Astrocyte (in vitro differentiated cells and primary cell): ENCODE measurements at places on chromosomes 16 and 17. TPM values are rescaled to one million over a fixed set of nuclear protein-coding genes. Genes with fewer than 3 reads are reported as not detected.

DNA sequence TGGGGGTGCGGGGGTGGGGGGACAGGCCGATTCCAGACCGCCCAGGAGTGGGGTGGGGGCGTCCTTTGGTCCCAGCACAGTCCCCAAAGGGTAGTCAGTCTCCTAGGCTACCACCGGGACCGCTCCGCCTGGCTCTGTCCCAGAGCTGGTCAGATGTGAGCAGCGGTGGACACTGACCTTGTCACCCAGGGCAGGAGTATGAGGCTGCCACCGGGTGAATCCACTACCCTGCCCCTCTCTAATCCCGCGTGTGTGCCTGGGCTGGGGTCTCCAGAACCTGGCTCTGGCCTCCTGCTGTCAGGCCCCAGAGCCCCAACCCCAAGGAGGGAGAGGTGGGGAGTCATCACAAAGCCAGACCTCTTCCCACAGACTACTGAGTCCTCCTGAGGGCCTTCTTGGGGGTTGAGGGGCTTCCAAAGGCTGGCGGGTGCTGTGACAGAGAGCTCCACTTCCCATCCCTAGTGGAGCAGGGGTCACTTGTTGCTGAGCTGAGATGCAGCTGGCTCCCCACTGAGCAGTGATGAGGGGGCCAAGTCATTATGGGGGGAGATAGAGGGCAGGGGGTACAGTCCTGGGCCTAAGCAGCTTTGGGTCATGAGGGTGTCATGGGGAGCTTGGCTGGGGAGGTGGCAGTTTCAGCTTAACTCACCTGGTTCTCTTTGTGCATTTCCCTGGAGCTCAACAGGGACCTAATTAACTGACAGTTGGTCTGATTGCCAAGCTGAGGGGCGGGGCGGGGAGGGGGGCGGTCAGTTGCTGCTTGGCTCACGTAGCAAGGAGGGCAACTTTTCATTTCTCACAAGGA, 1.2 kb downstream of the PPP1R1B start:
- DNase-seq: no peak

Gene RHBDL3
- total RNA-seq: 1.1 and 1.4 TPM in 2 replicates

Gene FAM20A
- total RNA-seq: 0.14 and 0.41 TPM in 2 replicates

DNA sequence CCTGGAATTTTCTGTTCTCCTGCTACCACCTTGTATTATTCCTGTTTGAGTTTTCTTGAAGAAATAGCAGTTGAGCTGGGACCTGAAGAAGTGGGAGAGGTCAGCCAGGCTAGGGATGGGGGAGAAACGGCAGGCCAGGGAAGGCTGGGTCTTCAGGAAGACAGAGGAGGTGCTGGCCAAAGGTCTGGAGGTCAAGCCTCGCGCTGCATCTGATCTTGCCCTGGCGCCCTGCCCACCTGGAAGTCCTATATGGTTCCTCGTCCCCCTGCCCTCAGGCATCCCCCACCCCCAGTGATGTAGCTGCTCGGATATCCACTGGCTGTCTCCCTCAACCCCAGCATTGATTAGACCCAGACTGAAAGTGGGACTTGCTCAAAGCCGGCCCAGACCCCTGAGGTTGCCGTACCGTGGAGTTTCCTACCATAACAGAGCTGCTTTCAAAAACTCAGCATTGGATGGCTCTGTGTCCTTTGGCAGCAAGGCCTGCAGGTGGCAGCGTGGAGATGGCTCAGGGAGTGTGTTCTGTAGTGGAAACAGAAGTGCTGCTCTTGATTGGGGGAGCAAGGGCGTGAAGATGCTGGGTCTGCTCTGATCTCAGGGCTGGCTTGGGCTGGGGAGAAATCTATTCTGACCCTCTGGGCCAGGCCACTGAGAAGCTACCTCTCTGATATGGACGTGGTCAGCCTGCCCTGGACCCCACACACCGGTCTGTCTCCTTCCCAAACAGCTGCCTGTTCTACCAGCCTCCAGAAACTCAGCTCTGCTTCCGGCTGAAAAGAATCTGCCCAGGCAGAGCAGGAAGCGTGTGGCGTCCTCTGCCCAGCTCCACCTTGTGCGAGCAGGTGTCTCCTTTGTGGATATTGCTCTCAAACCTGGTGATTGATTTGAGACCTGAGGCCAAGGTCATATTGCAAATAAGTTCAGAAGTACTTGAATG, 107.0 kb upstream of the CACNG5 start:
- DNase-seq: peak; percentile 30

Gene TMED6
- 0.58 and 0.64 TPM in 2 replicates for total RNA-seq

GRCh38 chr16:80804526-80805383, at the start of gene CDYL2:
Gene CDYL2, minus strand, starts transcription at chr16:80804598. Its CDS starts 425 bp downstream, at chr16:80804173.
- no peak for DNase-seq

Gene C16orf78
- not detected in 2 replicates for total RNA-seq

- no peak for DNase-seq
Observed at GRCh38 chr17:56933151-56933745, 19.4 kb upstream of the TRIM25 start.
